ENCODE measurements at places on chromosomes 2 and 18.

GRCh38 chr2:133431289-133431688 is 137.0 kb downstream of the NCKAP5 start:
- DNase-seq: no peak

- no peak for DNase-seq
Observed at GRCh38 chr2:109129921-109130722, 1.1 kb downstream of the SH3RF3 start.

- DNase-seq: no peak
Observed at GRCh38 chr18:26271917-26272549, 45.8 kb downstream of the TAF4B start.

GRCh38 chr2:74374509-74375205 is 5.5 kb downstream of the DCTN1 start:
- no peak for DNase-seq

DNA sequence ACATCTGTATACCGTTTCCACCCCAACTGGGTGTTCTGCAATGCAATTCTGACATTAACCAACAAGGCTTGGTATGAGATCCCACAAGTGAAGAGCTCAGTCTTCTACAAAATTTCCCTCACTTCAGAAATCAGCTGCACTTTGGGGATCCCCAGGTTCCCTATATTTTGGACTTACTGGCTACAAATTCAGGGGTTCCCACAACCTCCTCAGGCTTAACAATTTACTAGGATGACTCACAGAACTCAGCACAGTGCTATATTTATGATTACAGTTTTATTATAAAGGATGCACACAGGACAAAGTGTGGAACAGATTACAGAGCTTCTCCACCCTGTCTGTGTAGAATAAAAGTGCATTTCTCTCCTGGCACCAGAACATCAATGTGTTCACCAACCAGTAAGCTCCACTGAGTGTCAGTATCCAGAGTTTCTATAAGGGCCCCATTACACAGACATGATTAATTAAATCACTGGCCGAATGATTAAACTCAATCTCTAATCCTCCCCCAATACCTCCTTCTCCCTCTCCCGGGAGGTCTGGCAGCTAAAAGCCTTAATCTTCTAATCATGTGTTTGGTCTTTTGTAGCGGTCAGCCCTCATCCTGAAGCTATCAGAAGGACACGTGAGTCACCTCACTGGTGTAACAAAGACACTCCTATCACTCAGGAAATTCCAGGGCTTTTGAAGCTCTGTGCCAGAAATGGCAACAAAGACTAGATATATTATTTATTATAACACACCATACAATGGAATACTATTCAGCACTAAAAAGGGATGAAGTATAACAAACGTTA is 84.6 kb downstream of the SLC66A3 start:
- no peak for DNase-seq

- no peak for DNase-seq
Observed at GRCh38 chr2:169260846-169261642, 101.3 kb downstream of the LRP2 start.

- no peak for DNase-seq
Observed at GRCh38 chr2:156518138-156518537, 82.0 kb downstream of the GPD2 start.

GRCh38 chr2:11407413-11407812 is 58.5 kb downstream of the E2F6 start:
- DNase-seq: no peak

Data from stimulated activated CD4-positive, alpha-beta T cell treated with anti-CD3 and anti-CD28 coated beads, Interleukin-4, amount 100 ng/mL, for 48 hours (primary cell).